Hematopoietic multipotent progenitor cell treated with erythropoietin and hydrocortisone succinate and interleukin-3 and kit ligand, for 4 days (in vitro differentiated cells): ENCODE measurements at places on chromosomes 5 and 9.
A peak's percentile ranks its signal among the peaks of the same experiment; 100 is the strongest.

DNA sequence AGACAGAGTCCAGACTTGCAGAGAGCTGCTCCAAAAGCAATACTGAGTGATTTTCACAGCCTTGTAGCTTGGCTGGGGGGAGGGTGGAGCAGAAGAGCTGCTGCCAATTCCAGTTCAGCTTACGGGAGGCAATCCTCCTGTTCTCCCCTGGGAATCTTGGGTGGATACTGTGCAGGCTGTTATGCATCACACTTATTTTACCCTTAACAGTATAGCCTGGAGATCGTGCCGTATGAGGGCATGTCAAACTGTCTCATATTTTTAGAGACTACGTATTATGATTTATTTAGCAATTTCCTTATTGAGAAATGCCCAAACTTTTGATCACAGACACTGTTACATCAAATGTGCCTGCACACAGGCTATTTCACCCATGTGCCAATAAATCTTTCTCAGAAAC is 85.2 kb downstream of the BASP1 start:
- DNase-seq: peak; percentile 25

GRCh38 chr9:79551994-79552393 is 19.8 kb upstream of the TLE4 start:
- DNase-seq: peak; percentile 49

DNA sequence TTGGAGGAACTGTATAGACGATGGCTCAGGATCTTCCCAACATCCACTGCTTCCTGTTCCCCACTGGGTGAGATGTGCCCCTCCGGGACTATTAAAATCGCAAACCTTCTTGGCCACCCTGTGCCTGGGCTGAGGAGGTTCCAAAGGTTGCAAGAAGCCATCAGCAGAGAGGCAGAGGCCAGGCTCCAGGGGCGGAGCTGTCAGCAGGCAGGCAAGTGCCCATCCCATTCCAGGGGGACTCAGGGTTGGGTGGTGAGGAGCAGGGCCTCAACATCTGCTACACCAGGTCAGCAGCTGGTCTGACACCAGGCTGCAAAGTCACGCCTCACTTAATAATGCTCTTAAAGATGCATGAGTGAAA is 2.2 kb downstream of the BTNL3 start:
- no peak for DNase-seq

DNA sequence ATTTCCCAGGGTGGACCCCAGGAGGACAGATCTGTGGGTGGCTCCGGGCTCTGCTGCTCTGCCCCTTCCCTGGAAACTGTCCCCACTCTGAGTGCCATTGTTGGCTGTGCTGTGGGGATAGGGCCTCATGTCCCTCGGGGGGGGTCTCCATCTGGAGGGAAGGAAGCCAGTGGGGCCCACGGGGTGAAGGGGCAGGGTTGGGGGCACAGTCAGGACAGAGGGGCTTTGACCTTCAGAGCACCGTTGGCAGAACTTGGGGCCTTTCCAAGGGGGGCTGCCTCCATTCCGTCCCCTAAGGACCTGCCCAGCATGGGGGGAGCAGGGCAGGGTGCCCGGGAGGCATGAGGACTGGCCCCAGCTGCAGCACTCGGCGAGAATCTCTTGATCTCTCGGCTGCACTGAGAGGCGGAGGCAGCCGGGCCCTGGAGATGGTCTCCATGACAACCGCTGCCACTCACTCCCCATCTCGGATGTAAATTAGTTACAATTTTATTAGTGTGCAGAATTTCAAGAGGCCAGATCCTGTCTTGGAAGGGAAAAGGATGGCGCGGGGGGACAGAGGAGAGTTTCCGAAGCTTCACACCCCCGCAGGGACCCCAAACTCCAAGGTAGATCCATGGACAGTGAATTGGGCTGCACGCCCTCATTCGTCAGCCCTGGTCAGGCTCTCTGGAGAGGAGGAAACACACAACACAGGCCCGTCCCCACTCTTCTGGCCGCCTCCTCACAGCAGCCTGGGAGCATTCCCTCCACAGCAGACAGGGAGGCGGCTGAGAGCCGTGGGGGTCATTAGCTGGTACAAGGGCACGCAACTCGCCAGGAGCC is 216.2 kb upstream of the IER5L start:
- no peak for DNase-seq

- DNase-seq: no peak
Observed at GRCh38 chr9:129270205-129270604, 92.1 kb upstream of the IER5L start.

- DNase-seq: no peak
Observed at GRCh38 chr9:134321531-134321930, 4.7 kb upstream of the RXRA start.

DNA sequence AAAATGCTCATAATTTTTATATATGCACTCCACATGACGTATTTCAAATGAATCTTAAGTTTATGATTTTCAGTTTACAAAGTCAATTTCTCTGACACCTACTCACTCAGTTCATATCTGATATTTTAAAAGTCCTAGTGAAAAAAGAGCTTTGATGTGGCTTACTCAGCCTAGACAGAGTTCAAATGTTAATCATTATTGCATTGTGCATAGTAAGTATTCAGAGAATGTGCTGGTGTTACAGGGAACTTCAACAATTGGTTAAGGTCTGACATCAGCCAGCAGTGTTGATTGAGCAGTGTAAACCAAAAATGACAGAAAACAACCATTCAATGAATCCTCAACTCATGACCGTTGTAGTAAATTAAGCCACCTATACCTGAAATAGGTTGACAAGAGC is 147.2 kb upstream of the LHFPL2 start:
- no peak for DNase-seq

GRCh38 chr5:132751444-132751843 is 4.2 kb downstream of the CCNI2 start:
- DNase-seq: no peak

GRCh38 chr5:105430516-105430915 is 1867.9 kb upstream of the NUDT12 start:
- DNase-seq: no peak

GRCh38 chr5:133794771-133795415 is 173.5 kb downstream of the C5orf15 start:
- DNase-seq: no peak

DNA sequence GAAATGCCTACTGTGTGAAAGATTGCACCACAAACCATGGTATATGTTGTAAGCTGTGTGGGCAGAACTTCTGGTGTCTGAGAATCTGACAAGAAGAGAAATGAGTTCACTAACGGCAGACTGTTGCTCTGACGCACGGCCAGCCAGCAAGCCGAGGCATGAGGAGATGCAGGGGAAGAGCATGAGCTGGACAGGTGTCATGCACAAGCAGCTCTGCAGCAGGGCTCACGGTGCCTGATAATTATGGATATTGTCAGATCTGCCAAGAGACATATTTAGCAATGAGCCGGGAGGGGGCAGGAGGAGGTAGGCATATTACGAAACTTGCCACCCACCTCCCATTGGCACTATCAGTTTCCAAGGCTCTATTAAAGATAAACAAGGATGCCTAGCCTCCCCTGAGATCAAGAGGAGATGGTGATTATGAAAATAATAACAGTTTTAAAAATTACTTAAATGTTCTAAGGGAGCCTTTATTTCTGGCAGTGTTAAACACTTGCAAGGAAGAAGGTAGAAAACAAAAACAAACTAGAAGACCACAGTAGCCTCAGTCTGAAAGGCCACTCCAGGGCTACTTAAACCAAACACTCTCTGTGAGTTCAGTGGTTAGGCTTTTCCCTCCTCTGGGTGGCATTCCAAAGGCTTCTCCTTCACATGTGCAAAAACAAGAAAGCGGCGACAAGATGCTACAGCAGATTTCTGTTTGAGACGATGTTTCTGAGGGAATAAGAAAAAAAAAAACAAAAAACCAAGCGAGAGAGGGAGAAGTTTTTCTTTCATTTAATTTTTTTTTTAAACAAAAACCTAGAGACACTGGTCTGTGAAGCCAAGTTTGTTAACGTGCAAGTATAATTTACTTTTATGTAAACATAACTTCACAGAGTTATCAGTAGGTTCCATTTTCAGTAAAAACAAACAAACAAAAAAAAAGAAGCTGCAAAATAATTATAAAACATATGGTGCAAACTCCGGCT is 339.5 kb downstream of the BNC2 start:
- peak; percentile 2 for DNase-seq

DNA sequence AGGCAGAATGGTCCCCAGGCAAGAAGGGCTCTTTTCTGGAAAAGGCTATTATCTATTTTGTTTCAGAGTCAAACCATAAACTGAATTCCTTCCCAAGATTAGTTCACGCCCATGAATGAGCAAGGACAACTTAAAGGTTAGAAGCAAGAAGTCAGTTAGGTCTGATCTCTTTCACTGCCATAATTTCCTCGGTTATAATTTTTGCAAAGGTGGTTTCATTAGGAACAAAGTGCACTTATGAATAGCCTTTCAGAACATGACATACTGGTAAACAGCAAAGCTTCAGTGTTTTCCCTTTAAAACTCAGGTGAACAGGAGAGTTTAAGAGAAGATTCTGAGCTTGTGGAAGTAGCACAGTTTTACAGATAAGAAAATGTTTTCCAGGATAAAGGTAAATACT is 177.9 kb downstream of the GDNF start:
- DNase-seq: no peak

DNA sequence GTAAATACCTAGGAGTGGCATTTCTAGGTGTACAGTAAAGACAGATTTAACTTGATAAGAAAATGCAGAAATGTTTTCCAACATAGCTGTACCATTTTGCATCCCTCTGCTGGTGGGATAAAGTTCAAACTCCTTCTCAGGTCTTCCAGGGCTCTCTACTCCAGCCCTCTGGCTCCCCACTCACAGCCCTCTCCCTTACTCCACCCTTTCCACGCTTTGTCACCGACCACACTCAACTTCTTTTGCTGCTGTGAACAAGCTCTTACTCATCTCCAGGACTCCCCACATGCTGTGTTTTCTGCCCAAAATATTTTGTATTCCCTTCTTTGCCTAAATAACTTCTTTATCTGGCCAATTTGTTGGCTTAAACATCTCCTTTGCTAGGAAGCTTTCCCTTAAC is 90.6 kb upstream of the OSMR start:
- no peak for DNase-seq

DNA sequence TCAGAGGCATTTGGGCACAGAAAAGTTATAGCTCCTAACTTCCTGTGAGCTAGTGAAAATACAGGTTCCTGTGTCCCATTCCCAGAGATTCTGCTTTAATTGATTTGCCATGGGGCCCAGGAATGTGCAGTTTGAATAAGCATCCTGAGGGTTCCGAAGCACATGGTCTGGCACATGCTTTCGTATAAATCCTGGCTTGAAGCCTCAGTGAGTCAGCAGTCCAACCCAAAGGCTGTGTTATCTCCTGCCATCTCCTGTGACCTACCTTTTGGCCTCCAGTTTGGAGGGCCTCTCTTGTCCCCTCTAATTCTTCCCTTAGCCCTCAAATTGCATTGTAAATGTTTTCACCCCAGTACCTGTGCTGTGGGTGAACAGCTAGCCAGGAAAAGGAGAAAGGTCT is 183.8 kb downstream of the NR3C1 start:
- DNase-seq: peak; percentile 37

DNA sequence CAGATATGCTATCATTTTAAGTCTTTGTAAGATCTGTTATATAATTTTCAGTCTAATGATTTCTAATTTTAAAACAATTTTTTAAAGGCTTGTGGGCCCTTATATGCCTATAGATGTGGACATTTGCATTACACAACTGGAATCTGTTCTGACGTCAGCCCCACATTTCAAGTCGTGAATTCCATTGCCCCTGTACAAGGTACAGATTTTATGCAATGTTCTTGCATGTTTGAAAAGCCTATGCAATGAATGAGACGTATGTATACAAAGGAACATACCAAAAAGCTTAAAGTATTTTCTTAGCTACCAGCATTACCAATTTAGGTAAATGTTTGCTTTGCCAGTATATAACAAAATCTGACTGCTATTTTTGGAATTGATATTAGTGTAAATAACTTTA is 77.2 kb downstream of the ITGA1 start:
- no peak for DNase-seq

DNA sequence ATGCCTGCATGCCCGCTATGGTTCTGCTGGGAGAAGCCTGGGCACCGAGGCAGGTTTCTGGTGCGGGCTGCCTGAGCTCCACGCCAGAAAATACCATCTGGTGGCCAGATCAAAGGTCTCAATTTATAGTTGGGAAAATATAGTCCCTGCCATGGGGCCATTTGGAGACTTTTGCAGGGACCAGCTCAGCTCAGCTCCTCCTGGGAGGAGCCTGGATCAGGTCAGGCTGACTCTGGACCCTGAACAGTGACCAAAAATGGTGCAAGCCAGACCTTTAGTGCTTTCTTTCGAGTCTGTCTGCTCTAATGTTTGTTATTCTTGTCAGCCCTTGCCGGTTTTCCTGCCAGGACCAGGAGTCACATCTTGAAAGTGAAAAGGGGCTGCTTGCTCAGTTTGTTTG is 31.8 kb downstream of the HMCN2 start:
- DNase-seq: no peak

- DNase-seq: peak; percentile 81
Observed at GRCh38 chr5:1004461-1005248, 3.9 kb upstream of the NKD2 start.

- peak; percentile 95 for DNase-seq
Observed at GRCh38 chr9:116320290-116320689, 166.7 kb downstream of the PAPPA start.

DNA sequence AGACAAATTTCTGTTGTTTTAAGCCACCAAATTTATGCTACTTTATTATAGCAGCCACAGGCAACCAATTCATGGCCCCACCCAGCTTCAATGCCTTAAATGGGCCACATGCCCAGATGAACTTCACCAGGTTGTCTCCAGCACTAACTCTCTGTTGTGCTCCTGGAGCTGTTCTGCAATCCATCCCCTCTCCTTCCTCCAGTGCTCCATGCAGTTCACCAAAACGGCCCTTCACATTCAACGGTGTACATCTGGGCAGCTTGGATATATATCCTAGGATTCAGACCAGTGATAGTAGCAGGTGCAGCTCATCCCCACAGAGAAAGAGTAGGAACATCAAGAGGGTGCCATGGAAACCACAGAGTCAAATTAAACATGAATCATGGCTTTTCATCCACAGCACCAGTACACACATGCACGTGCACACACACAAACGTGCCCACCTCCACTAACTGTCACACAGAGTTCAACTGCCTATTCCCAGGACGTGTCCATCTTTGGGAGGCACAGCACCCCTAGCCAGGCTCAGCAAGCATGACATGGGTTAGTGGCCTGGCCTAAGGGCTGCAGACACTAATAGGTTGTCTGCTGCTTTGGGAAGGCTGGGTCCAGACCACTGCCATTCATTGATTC is 134.5 kb downstream of the MED10 start:
- no peak for DNase-seq

- DNase-seq: peak; percentile 84
Observed at GRCh38 chr5:180810959-180811622, 8.5 kb upstream of the MGAT1 start.

DNA sequence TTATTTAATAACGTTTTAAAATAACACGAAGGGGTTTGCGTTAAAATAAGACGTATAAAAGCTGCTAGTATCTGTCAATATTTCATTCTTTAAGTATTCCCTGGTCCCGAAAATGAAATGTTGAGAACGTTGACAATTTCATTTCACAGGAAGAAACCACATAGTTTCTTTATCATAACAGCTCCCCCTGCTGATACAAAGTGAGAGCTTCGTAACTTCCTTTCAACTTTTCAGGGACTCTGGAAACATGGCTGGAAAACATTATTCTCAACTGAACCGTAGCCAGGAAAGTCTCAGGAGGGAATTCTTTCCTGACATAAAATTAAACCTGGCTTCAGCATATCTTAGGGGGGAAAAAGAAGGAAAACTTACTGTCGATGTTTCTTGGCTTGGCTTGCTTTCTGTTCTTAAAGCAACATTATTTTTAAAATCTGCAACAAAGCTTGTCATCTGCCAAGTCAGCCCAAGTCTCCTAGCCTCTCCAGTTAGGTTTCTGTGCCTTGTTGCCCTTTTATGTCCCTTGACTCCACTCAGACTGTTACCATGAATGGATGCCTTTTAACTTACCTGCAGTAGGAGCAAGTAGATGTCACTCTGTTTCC is 122.9 kb upstream of the DAB2 start:
- peak; percentile 85 for DNase-seq

GRCh38 chr9:35280399-35280798 is 118.6 kb downstream of the UNC13B start:
- peak; percentile 51 for DNase-seq
